ENCODE measurements at places on chromosomes 3 and 15.

- DNase-seq: no peak
Measured at GRCh38 chr3:80535286-80535685, 767.5 kb upstream of the ROBO1 start.

DNA sequence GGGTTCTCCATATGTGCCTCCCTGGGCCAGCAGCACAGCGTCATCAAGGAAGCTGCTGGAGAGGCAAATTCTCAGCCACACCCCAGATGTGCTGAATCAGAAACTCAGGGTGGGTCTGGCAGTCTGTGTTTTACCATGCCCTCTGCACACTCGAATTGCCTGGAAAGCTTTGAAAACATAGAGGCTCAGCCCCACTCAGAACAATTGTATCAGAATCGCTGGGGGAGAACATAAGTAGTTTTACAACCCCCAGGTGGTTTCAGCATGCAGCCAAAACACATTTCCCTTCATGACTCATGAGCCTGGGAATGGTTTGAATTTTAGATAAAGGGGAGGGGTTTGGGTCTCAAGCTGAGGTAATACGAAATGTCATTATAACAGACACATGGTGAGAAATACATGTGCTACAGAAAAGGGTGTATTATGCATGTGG lies 9.6 kb downstream of the TGM4 start:
- peak; percentile 77 for DNase-seq

- peak; percentile 78 for DNase-seq
Measured at GRCh38 chr15:33114374-33114717, 80.2 kb downstream of the FMN1 start.

GRCh38 chr3:183537295-183537730 lies 18.2 kb downstream of the KLHL6 start:
- no peak for DNase-seq

DNA sequence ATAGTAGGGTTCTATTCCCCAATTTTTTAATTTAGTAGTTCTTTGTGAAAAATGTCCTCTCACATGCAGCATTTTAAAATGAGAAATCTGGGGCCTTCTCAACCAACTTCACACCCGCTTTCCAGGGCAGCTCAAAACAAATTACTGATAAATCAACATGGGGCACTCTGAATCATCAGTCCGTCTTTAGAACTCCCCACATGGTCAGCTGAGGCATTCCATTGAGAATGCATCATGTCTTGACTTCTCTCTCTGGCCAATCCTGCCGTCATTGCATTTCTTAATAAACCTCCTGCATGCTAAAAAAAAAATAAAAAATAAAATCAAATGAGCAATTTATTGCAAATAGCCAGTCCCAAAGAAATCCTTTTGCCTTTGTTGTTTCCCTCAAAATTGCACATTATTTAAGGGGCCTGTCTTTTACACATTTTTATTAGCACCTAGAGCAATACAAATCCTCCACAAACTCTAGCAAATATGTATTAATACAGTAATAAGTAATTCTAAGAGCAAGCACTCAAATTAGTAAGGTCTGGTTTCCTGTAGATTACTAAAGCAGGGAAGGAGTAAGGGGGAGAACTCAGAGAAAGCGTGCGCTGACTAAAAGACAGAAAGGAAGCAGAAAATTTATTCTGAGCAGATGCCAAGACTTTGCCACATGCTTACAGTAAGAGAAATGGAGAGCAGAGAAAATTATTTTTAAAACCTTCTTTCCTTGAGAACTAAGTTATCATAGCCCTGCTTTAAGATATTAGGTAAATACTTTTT lies 175.7 kb downstream of the TNIK start:
- peak; percentile 89 for DNase-seq

- DNase-seq: no peak
Measured at GRCh38 chr3:179021119-179021903, 50.3 kb downstream of the ZMAT3 start.

DNA sequence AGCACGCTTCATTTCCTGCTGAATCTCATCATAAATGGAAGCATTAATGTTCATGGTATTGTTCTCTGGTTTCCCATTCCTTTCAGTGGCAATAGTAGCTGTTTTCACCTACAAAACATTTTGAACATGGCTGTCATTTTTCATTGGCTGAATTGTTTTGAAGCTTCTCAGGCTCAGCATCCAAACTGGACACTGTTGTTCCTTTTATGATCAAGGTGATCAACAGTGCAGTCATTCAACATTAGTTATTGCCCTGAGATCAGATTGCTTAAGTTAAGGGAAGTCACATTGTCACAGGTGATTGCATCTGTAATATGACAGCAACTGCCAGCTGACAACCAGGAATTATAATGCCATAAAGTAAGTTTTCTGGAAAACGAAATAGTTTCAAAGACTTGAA lies 46.9 kb downstream of the SATB1 start:
- no peak for DNase-seq

DNA sequence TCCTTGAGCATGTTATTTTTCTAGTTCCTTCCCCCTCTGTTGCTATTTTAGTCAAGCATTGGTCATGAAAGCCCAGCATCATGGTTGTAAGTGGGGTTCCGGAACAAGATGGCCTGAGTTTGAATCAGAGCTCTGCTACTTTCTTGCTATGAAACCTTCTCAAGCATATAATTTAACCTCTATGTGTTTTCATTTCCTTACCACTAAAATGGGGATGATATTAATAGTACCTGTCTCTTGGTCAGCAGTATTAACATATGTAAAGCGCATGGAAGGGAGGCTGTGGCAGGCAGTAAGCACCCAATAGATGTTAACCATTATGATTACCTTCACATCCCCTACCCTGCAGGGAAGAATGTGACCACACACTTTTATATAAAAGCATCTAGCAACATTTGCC lies 14.3 kb upstream of the SPRED1 start:
- DNase-seq: no peak

- no peak for DNase-seq
Measured at GRCh38 chr15:94703596-94703995, 472.2 kb downstream of the MCTP2 start.

DNA sequence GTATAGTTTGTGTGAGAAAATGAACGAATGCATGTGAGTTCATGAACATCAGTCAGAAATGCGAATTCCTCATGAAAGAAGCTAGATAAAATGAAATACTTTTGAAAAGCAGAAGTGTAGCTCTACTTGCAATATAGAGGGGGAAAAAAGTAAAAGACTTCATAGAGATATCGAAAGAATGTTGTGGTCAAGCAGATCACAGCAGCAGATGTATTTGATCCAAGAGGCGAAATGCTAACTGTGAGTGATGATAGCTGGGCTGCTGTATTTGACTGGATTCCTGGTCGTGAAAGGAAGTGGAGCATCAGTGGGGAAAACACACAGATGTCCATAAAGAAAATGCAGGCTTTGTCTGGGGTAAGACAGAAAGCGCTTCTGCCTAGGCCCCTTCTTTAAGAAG lies 112.4 kb downstream of the ADAMTSL3 start:
- DNase-seq: no peak

- DNase-seq: no peak
Measured at GRCh38 chr3:136711277-136711676, 40.9 kb downstream of the STAG1 start.

- no peak for DNase-seq
Measured at GRCh38 chr3:69320871-69321271, 65.0 kb downstream of the FRMD4B start.

- DNase-seq: no peak
Measured at GRCh38 chr3:128083980-128084674, 31.9 kb downstream of the SEC61A1 start.

- no peak for DNase-seq
Measured at GRCh38 chr15:43255376-43255775, 11.4 kb downstream of the TGM5 start.

DNA sequence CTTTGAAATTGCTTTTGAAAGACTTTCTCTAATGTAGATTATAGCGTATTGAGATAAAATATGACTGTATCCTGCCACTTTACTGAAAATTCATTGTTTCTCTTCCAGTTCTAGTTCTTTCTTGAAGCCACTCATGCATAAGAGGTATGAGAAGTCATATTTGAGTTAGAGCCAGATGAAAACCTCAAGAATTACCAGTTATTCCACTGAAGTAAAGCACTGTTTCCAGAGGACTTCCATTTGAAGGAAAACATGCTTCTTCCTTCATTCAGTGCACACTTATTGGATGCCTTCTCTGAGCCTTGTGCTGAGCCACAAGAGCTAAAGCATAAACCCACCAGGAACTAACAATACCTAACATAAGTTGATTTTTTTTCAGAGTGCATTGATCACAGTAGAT lies 513.4 kb downstream of the ZNF385D start:
- DNase-seq: no peak

DNA sequence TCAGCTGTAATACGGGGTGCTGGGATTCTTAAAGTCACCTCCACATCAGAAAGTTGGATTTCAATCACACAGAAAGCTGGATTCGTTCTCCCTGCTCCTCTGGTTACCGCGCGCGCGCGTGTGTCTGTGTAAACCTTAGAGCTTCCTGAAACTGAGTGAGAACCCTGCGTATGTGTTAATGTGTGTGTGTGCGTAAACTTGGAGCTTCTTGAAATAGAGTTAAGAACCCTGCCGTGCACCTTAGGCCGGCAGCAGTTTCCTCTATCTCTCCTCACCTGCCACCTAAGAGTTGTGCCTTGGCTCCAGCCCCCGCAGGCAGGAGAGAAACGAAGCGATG lies 531 bp downstream of the LZTFL1 start:
- DNase-seq: no peak

DNA sequence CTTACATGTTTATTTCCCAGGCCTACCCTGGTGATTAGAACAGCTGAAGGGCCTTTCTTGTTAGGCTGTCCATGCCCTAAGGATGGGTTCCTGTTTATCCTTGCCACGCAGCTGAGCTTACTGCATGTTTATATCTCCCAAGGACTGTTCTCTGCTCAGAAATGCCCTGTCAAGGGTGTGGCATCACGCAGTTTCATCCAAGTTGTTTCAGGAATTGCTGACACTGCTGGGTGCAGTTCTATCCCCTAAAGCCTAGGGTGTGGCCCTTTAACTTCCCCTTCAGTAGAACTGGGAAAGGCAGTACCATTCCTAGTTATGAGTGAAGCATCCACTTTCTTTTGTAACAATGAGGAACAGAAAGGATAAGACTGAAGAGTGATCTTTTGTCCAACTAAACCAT lies 5.0 kb downstream of the ELL3 start:
- DNase-seq: no peak

DNA sequence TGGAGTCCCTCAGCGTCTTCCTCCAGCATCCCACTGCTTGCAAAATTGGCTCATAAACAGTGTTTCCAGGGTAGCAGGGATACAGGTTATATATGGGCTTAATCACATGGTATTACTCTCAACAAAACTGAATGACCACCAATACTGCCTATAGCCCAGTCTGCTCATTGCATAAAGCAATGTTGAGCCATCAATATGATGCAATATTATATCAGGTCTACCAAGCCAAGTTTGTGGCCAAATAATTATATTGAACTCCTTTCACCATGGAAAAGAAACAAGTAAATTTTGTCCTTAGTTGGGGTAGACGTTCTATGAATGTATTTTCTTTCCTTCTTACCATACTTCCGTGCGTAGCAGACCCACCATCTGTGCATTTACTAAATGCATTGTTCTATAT lies 652.3 kb downstream of the ROBO1 start:
- no peak for DNase-seq

- no peak for DNase-seq
Measured at GRCh38 chr3:73784686-73785392, 160.1 kb upstream of the PDZRN3 start.

DNA sequence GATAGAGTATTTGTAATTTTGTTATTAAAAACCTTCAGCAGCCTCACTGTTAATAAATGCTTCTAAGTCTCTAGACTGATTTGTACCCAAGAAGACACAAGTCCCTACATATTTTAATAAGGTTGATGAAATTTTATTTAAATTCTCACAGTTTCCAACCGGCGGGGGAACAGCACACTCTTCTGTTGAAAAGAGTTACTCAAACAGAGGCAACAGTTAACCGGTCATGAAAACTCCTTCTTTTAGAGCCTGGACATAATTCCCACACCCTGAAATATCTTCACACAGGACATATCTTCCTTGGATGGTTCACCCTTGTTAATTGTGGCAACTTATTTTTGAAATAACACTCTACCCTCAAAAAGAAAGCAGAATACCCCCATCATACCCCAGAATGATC lies 278.8 kb downstream of the FOXP1 start:
- DNase-seq: no peak

DNA sequence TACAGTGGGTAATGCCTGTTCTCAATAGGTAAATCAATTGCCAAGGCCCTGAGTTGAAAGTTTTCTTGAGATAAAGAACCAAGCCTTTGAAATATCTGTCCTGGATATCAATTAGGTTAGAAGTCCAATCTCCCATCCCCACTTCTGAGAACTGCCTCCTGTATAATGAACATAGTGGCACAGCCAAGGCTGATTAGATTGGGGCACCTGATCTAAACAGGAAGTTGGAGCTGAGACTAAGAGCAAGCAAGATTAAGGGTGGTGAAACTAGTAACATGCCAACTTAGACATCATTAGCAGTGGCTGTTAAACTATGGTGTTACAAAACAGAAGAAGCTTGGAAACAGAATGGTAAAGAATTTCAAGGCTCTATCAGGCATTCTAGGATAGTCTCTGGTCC lies 137.7 kb upstream of the TMEM108 start:
- no peak for DNase-seq

- no peak for DNase-seq
Measured at GRCh38 chr3:44984335-44984734, 8.3 kb downstream of the EXOSC7 start.

- no peak for DNase-seq
Measured at GRCh38 chr3:70400194-70400593, 87.8 kb upstream of the MDFIC2 start.

DNA sequence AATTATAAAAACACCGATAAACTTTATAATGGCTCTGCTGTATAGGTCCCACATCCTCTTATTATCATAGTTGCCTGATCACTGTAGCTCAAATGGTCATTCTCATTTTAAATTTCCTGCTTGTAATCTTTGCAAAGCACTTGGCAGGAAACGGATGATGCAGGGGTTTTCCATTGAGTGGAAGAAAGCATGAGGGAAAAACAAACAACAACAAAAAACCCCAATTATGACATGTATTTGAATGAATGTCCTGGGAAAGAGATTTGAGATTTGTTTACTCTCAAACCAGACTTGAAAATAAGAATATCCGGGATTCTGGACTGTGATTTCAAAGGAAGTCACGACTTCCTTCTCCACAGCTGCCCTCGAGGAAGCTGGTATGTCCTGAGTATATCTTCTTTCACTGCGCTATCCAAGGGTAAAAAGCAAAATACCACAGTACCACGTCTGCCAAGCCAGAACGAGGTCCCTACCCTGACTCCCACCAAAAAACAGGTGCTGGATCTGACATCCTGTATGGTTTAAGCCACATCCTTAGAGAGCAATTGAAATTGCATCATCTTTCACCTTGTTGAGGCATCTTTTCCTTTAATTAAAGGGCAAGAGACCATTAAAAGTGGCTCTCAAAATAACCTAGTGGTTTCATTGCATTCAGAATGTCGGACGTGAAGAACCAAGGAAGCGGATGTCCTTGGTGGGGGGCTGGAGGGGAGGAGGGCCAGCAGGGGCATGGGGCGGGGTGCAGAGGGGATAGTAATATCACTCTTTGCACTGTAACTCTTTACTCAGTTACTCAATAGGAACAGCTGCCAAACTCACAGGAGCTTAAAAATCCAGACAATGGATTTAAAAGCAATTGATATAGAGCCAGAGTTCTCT lies 13.5 kb upstream of the TIPIN start:
- no peak for DNase-seq

Measured in AG04450 (cell line).